ENCODE measurements at places on chromosomes 2 and 18. TPM values are rescaled to one million over a fixed set of nuclear protein-coding genes. Genes with fewer than 3 reads are reported as not detected.
A peak's percentile ranks its signal among the peaks of the same experiment; 100 is the strongest.

Gene AQP12A
- polyA plus RNA-seq = 0.33 TPM

GRCh38 chr18:68822926-68823325, 25.0 kb downstream of the CCDC102B start:
- no peak for DNase-seq

GRCh38 chr2:109244750-109245382, 115.9 kb downstream of the SH3RF3 start:
- DNase-seq = no peak

Gene NFATC1
- polyA plus RNA-seq = 5.8 TPM

Gene SPDYA
- polyA plus RNA-seq = 3.1 TPM

- no peak for DNase-seq
These were observed 300.4 kb upstream of the FANCL start for GRCh38 chr2:58541511-58541910.

GRCh38 chr2:120483355-120483754, 137.4 kb downstream of the INHBB start:
- no peak for DNase-seq

- no peak for DNase-seq
These were observed 178.5 kb downstream of the TPGS2 start for GRCh38 chr18:36650266-36650665.

- DNase-seq = no peak
These were observed 60.9 kb downstream of the HDAC4 start for GRCh38 chr2:239339726-239340601.

- no peak for DNase-seq
These were observed 7.8 kb upstream of the PPP1R1C start for GRCh38 chr2:181977661-181978350.

Gene CDH20
- polyA plus RNA-seq = 3.9 TPM

Gene BMP10
- polyA plus RNA-seq = not detected

- no peak for DNase-seq
These were observed 9.6 kb downstream of the SNTG2 start for GRCh38 chr2:960061-960736.

DNA sequence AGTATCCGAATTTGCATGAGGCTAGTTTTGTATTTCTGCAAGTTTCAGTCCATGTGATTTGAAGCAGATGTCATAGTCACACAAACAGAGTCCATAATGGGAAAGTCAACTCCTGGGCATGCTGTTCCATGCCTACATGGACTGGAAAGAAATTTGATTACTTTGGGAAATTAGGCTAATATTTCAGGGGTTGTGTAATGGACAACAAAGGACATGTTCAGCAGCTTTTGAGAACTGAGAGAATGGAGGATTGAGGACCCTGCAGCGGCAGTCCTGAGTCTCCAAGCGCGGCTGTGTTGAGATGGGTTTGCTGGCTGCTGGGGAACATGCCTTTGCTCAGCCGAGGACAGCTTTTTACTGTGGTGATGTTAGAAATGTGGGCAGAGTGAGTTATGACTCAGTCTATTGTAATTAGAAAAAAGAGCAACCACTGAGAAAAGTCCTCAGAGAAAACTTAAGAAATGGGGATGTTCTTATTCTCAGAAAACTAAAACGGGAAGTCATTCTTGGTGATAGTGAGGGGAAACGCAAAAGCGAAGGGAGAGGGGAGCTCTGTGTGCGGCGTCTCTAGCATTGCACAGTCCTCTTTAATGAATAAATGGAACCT, 149.2 kb downstream of the FAM210A start:
- no peak for DNase-seq

GRCh38 chr2:210230518-210230917, 5.3 kb upstream of the ACADL start:
- DNase-seq = no peak

GRCh38 chr2:64913357-64913869, 75.8 kb upstream of the SLC1A4 start:
- DNase-seq = no peak

DNA sequence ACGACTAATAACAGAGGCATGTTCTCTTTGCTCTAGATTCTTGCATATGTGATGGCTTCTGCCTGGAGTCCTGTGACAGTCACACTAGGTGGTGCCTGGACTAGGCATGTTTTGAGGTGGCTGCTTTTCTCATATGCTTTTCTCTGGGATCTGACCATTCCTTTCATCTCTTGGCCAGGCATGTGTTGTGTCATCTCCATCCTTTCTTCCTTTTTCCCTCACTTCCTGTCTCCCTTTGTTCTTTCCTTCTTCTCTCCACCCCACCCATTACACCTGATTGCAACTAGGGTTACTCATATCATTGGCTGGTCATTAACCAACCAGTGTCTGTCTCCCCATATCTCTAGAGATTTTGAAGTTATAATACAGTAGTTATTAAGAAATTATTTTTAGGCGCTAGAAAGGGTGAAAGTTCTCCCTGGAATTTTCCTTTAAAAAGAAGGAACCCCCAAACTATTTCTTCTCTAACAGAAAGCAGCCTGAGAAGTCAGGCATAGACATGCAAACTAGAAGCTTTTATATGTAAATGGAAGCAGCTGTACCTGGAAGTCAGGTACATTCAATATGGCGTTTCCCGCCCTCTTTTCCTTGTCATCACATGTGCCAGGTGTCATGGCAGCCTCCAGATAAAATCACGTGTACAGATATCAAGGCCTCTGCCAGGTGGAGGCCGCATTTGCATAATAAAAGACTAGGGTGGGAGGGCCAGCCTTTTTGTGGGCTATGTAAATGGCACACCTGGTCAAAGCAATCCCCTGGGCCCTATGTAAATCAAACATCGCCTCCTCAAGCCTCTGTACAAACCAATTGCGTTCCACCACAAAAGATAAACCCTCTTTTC, 220.4 kb upstream of the MEX3C start:
- DNase-seq = no peak

DNA sequence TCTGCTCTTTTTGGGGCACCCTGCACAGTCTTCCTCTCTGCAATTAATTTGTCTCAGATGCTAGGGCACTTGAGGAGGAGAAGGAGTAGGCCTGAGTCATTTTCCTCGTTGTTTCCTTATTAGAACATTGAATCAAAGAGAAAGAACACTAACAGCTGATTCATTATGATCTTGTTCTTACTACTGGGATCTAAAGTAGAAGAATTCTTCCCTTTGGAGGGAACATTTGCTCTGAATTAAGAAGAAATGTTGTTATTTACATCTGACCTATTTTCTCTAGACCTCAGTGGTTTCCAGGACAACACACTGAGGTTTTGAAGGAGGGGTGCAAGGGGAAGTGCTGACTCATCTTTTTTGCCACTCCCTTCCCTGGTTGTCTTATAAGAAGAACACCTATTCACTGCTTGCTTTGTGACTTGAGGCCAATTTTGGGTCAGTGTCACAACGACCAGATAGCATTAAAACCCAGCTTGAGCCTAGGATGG, 24.3 kb upstream of the STAT1 start:
- DNase-seq = no peak

Gene OSBPL6
- polyA plus RNA-seq = 6.9 TPM

DNA sequence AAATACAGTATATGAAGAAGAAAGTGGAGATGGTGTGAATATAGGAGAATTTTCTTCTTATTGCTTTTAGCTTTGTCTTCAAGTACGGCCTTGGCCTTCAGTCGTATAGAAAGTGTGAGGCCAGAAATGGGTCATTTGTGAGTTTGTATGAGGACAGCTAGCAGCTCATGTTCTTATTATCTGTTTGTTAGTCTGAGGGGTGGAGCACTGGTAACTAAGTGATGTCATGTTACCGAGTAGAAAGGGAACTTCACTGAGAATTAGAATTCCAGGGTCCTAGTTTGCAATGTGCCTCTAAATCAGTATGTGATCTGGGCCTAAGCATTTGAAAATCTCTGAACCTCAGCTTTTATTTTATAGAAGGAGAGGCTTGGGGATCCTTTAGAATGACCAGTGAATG, 588.6 kb downstream of the NRXN1 start:
- DNase-seq = no peak

DNA sequence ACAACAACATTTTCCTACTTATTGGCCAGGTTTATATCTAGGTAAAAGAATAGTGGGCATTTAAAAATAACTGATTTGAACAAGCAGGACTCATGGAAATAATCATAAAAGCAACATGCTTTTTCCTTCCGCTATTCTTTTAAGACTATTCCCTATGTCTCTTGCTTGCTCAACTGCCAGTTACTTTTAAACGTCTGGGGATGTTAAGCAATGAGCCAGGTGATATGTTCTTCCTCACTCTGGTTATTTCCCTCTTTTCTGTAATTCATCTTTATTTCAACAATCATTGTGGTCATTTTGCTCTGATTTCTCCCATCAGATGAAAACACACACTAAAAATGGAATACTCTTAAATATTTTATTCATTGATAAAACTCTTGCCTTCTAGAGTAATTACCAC, 33.4 kb upstream of the SLC8A1 start:
- DNase-seq = no peak

- DNase-seq = no peak
These were observed 19.9 kb downstream of the ARMC9 start for GRCh38 chr2:231218366-231218765.

- DNase-seq = peak; percentile 64
These were observed 56.2 kb upstream of the ROCK1 start for GRCh38 chr18:21167641-21168377.

DNA sequence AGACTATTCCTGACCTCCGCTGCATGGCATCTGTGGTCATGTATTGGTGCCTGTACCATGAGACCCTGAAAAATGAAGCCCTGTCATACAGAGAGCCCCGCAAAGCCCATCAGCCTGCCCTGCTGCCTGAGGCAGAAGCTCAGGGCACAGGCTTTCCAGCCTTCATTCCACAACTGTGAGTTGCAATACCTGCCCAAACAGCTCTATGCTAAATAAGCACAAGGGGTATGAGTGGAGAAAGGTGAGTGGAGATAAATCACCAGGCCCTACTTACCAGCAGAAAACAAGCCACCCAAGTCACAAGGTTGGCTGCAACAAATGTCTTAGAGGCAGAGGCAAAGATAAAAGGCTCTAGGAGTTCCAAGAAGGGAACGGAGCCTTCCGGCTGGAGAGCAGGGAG, 277.4 kb downstream of the TNS1 start:
- no peak for DNase-seq

Gene EFR3B
- 6.7 TPM for polyA plus RNA-seq

DNA sequence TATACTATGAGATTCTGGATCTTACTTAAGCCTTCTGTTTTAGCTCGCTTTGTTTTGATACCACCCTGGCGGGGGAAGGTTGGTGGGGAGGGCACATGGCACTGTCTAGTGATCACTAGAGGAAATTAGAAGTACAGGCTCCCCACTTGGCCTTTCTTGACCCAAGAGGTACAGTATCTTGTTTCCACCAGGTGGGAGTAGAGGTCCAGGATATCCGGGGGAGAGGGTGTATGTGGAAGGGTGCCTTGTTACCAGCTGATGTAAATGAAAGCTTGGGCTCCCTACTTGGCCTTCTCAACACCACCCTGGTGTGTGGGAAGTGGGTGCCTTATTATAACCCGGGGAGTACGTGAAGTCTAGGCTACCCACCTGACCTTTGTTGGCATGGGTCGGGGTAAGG, 7.5 kb downstream of the GALNT1 start:
- DNase-seq = no peak

DNA sequence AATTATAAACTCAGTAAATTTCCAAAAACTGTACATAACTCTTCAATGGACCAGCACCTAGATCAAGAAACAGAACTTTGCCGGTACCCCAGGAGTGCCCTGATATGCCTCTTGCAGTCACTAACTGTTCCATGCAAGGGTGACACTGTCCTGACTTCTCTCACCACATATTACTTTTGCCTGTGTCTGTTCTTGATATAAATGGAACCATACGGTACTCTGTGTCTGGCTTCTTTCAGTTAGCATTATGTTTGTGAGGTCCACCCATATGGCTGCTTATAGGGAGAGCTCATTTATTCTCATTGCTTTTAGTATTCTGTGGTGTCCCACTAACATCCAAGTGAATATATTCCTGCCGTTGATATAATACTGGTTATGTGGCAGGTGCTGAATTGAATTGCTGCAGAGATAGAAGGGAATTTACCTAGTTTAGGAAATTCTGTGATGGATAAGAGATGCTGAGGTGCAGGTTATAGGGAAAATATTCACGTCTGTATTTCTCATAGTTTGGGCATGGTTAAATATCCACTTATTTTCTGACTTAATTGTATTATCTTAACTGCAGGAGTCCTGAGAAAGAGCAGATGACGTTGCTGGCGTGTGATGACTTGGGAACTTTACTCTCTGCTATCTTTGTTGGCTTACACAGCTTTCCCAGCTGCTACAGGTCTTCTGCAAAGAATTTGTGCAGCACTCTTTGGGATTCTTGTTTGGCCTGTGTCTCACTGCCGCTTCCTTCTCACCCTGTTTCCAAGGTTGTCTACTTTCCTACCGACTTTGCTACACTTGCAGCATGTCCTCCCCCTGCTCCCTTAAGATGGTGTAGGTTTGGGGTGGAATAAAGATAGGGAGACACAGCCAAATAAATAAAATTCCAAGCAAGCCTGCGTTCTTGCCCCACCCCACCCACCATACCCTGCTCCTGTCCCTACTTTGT, 107.9 kb downstream of the MAP4K4 start:
- no peak for DNase-seq

Gene DAPL1
- 40.9 TPM for polyA plus RNA-seq

Gene PIAS2
- polyA plus RNA-seq = 28.6 TPM

GRCh38 chr2:185245806-185246205, 492.8 kb upstream of the FSIP2 start:
- DNase-seq = no peak

- no peak for DNase-seq
These were observed 118.4 kb downstream of the ALK start for GRCh38 chr2:29802986-29803385.

Gene GREB1L
- polyA plus RNA-seq = 1.7 TPM

DNA sequence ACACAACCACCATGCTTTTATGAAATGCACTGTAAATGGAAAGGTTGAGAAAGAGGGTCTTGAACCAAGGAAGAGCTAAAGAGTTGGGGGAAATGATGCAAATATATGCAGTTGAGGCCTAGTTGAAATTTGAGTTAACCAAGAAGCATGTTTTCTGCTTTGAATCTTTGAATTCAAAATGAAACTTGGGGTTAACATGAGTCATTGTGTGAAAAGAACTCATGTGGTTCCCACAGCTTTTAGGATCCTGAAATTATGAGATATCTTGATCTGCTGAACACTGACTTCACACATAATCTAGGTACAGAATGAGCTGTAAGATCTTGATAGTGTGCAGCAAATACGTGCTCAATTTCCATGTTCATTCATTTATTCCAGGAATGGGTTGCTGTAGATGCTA, 422.9 kb upstream of the TRIB2 start:
- DNase-seq = no peak

GRCh38 chr2:54457323-54458023, 1.3 kb downstream of the SPTBN1 start:
- no peak for DNase-seq

Gene COL4A4
- polyA plus RNA-seq = 40.6 TPM

GRCh38 chr2:232628466-232629128, 4.8 kb upstream of the EFHD1 start:
- DNase-seq = no peak

DNA sequence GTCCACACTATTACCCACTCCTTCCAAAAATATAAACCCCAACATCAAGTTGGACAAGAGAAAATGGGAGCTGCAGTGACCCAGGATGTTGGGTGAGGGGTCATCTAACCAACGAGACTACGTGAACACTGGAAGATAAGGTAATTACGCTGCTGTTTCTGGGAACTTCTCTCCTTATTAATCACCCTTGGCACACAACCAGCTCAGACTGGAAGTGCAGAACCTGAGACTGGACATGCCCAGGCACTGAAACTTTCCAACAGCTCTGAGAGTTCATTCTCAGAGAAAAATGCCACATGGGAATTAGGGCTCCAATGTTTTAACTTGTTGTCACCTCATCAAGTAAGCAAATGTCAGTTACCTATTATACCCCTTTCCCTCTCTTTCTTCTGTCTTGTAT, 135.3 kb downstream of the CCDC148 start:
- no peak for DNase-seq

Gene SPEG
- 13.1 TPM for polyA plus RNA-seq
